ENCODE measurements at places on chromosomes 1 and 21. TPM values are rescaled to one million over a fixed set of nuclear protein-coding genes. Genes with fewer than 3 reads are reported as not detected.

The LCE1B gene
- not detected for total RNA-seq

The TEX38 gene
- total RNA-seq = not detected

The SH2D1B gene
- total RNA-seq = not detected

The VAV3 gene
- total RNA-seq = 2.0 TPM

DNA sequence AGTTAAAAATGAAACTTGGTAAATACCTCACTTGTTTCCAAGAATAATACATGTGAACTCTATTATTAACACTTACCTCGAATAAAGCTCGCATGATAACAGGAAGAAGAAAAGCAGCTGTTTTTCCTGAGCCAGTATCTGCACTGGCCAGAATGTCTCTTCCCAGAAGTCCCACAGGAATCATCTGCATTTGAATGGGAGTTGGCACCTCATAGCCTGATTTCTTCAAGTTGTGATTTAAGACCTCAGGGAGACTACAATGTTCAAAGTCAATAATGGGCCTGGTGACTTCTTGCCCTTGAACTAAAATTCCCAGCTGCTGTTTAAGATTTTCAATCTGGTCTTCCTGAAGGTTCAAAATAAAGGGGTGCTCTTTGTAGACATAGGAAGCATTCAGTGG is 3.8 kb downstream of the DDX59 start:
- no peak overlapping the region for H3K27ac ChIP-seq
- no peak for DNase-seq
- H3K27me3 ChIP-seq = no peaks in the 10 kb centered on the region
- H3K4me3 ChIP-seq = no peak overlapping the region
- peaks cover 55% of the 10 kb centered on the region for H3K36me3 ChIP-seq
- H3K4me1 ChIP-seq = peaks cover 40% of the 10 kb centered on the region

DNA sequence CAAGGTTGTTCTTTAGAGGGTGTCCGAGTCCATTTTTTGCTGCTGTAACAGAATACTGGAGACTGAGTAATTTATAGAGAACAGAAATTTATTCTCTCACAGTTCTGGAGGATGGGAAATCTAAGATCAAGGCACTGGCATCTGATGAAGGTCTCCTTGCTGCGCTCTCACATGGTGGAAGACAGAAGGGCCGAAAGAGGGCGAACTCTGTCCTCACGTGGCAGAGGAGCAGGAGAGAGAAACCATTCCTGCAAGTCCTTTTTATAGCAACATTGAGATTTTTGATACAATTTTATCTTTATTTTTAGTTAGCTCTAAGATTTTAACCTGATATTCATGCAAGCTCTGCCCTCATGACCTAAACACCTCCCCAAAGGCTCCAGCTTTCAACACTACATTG is 48.3 kb downstream of the ATG4C start:
- H3K27me3 ChIP-seq = no peaks in the 10 kb centered on the region
- no peak overlapping the region for H3K4me3 ChIP-seq
- H3K36me3 ChIP-seq = no peaks in the 10 kb centered on the region
- DNase-seq = no peak

GRCh38 chr1:14810595-14811361 is 212.3 kb downstream of the KAZN start:
- H3K36me3 ChIP-seq = no peaks in the 10 kb centered on the region
- H3K27ac ChIP-seq = no peak overlapping the region
- no peak overlapping the region for H3K4me3 ChIP-seq
- H3K27me3 ChIP-seq = no peaks in the 10 kb centered on the region
- no peak for DNase-seq
- no peaks in the 10 kb centered on the region for H3K4me1 ChIP-seq

Measured in activated CD4-positive, alpha-beta memory T cell treated with anti-CD3 and anti-CD28 coated beads, Interleukin-2, amount 10 ng/mL, durations not matched to agents 7 days and 5 days (primary cell).